Mesenteric fat pad (tissue), 1 donor: ENCODE measurements at places on chromosomes 1 and 21. TPM values are rescaled to one million over a fixed set of nuclear protein-coding genes. Genes with fewer than 3 reads are reported as not detected.

DNA sequence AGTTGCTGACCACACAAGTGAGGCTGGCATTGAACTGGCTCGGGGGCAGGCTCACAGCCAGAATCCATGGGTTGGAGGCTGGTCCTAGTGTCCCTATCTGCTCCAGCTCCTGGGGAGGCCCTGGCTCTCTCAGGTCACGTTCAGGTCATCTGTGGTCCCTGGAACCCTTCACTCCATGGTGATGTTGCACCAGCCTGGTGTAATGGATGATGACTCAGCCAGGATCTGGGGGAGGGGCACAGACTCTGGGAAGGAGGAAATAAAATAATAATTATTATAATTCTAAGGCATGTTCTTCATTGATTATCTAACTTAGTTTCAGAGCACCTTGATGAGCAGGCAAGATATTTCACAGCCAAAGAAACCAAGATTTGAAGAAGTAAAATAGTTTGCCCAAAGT lies 26.6 kb upstream of the FCRL4 start:
- no peak for DNase-seq

DNA sequence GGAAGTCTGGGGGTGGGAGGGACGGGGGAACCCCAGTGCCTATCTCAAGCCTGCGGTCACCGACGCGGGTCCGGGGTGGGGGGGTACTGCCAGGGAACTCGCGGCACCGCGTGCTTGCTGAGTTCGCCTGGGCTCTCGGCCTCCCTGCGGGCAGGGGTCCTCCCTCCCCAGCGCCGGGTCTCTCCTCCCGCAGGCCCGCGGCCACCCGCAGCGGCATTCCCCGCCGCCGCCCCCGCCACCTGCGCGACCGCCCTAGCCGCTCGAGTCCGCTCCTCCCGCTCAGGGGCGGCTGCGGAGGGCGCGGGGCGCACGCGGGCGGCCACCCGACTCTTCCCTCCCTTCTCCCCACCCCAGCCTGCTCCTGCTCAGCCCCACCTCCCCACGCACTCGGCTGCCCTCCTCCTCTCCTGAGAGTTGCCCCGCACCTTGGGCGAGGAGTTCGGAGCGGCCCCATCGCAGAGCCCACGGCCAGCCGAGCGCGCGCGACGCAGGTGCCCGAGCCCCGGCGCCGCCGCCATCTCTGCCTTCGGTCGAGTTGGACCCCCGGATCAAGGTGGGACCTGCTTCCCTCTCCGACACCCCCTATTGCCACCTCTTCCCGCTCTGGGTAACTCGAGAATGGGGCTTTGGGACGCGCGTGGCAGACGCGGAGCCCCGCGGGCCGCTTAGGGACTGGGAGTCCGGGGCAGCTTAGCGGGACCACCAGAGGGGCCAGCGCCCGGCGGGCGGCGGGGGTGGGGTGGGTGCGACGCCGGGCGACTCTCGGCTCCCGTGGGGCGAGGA lies 105.0 kb downstream of the LEPR start:
- DNase-seq: no peak

FOXO6 gene
- not detected for total RNA-seq

DNA sequence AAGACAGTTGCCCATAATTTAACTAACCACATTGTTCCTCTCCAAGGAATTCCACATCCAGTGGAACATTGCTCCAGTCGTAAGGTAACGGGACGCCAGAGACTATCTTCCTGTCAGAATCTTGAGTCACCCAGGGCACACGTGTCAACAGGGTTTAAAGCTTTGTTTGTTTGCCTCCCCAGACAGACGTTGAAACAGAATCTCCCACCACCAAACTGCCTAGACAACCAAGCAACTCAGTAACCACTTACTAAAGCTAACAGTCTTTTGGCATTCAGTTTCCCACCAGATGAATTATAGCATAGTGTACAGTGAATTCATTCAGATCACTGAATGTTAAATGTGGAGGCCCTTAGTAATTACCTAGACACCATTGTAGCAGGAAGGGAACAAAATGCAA lies 439.5 kb downstream of the PLPP3 start:
- DNase-seq: no peak

DDX59 gene
- total RNA-seq: 17.1 TPM

TPRG1L gene
- 54.0 TPM for total RNA-seq

DNA sequence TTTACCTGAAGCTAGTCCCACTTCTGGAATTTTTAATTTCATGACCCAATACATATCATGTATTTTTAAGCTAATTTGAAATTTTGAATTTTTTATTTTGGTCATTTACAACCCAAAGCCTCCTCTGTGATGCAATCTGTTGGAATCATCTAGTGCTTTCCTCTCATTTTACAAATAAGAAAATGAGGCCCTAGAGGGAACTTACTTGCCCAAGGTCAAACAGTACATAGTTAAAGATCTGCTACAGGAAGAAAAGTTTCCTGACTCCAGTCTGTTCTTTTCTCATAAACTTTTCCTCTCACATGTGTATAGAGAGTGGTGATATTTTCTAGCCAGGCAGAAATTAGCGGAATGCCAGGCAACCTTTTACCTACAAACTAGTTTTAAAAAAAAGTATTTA lies 59.3 kb upstream of the DPT start:
- DNase-seq: no peak

SAMD11 gene
- 2.8 TPM for total RNA-seq

DNA sequence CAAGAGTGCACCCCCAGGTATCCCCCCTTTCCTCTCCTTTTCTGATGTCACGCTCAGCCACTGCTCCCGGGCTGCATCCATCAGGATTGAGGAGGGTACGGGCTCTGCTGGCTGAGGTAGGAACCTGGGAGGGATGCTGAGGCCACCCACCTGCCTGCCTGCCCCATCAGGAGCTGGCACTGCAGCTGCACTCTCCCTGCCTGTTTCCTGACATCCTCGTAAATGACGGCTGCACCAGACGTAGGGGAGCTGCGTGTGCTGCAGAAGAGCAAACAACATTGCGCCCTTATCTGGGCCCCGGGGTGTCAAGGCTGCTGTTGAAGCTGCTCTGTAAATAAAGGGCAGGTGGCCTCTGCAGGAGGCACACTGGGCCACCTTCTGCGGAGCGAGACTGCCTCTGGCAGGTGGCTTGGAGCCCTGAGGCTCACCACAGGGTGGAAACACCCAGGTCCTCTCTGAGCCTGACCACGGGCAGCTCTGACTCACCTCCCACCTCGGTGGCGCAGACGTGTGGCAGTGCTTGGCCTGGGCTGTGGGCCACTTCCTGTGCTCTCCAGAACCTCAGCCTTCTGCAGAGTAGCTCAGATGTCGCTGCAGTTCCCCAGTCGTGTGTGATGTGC lies 30.9 kb downstream of the SNAP47 start:
- DNase-seq: no peak

DNA sequence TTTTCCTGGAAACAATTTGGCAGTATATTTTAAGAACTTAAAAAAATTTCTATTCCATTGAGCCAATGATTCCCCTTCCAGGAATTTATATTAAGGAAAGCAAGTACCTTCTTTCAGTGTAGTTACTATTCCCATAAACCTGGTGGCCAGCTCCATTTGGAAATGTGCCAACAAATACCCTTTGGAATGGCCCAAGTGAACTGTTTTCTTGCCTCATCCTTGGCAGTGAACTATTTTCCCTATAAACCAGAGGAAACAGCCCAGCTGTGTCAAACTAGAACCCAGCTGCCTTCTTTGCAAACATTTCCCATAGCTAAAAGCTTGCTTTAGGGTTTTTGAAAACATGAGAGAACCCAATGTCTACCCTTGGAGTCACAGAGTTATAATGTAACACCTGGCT lies 496.9 kb downstream of the NEGR1 start:
- DNase-seq: no peak

- DNase-seq: no peak
Observed at GRCh38 chr1:83857103-83857502, 141.8 kb downstream of the TTLL7 start.

DNA sequence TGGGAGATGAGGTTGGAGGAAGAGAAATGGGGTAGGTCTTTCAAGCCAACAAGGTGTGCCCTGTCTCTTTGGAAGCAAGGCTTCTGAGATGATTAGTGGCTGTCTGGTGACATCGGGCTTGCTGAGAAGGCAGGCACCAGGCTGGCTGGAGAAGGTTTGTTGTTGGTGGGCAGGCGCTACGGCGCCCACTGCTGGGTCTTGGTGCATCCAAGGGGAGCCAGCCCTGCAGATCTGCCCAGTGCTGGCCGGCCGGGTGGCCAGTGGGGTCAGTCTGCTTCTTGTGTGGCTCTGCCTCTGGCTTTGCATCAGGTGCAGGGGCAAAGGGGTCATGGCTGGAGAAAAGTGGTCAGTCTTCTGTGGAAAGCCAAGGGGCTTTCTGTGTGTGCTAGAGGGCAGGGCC lies 126.2 kb downstream of the TLR5 start:
- no peak for DNase-seq

GRCh38 chr1:48249868-48250267 lies 27.4 kb downstream of the SLC5A9 start:
- DNase-seq: no peak

GRCh38 chr1:117241512-117241911 lies 30.8 kb upstream of the VTCN1 start:
- DNase-seq: no peak

GRCh38 chr1:89022167-89022959 lies at the start of gene GBP3:
Gene GBP3, minus strand, starts transcription at chr1:89022866. Its CDS starts 2,145 bp downstream, at chr1:89020721.
- DNase-seq: no peak

- DNase-seq: no peak
Observed at GRCh38 chr1:243264717-243265116, 8.9 kb downstream of the SDCCAG8 start.

GRCh38 chr1:225750875-225751824 lies 26.5 kb upstream of the SRP9 start:
- DNase-seq: no peak

DNA sequence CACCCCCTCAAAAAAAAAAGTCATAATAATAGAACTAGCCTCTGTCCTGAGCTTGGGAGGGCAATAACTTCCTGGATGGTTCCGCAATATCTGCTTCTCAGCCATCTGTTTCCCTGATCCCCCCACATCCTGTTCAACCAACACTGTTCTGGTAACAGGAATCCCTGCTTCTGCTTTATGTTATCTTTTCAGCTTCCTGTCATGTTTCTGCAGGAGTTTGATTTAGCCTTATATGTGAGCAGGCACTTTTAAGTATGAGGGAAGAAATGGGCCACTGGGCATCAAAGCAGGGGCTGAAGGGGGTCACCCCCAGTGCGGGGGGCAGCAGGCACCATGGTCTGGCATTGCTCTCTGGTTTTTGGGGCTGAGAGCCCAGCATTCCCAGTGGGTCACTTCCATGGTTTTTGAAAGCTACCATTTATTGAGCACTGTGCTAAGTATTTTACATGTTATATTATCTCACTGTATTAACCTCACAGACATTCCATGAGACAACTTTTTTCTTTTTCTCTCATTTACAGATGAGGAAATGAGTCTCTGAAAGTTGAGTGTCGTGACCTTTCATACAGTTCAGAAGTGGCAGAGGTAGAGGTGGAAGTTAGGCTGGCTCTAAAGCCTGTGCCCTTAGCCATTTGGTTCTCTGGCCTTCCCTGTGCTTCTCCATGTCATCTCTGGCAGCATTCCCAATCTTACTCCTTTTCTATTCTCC lies 61.9 kb downstream of the DNTTIP2 start:
- DNase-seq: no peak
